ENCODE measurements at places on chromosomes 7 and 10.

- DNase-seq: no peak
Observed at GRCh38 chr10:43427166-43427825, 9.6 kb upstream of the ZNF487 start.

- DNase-seq: no peak
Observed at GRCh38 chr7:75711656-75712514, 26.9 kb downstream of the HIP1 start.

DNA sequence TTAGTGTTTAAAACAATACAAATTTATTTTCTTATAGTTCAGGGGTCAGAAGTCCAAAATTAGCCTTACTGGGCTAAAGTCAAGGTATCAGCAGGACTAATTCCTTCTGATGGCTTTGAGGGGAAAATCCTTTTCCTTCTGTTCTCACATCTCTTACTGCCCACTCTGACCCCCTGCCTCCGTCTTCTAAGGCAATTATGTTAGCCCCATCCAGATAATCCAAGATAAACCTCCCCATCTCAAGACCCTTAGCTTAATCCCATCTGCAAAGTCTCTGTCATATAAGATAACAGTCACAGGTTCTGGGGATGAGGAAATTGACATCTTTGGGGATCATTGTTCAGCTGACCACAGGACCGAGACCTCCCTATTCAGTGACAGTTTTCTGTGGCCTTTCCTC, 22.3 kb downstream of the MACROH2A2 start:
- DNase-seq: no peak

DNA sequence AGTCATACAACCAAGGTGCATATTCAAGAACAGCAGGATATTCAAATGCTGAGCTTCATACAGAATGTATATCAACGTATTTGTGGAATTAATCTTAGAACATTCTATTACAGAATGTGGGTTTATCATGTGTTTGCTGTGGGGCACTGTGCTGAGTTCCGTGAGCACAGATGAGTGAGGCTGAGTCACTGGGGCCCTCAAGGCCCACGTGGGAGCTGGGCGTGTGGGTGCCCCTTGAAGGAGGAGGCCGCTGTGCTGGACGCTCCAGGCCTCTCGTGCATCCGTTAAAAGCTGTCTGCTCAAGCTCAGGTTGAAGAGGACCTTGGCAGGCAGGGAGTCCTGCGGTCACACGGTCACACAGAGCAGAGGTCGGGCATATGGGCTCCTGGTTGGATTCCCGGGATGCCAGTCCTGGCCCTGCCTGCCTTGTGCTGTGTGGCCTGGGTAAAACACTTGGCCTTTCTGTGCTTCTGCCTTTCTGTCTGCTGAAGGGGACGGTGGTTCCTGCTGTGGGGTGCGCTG, 70.1 kb downstream of the GLRX3 start:
- no peak for DNase-seq

DNA sequence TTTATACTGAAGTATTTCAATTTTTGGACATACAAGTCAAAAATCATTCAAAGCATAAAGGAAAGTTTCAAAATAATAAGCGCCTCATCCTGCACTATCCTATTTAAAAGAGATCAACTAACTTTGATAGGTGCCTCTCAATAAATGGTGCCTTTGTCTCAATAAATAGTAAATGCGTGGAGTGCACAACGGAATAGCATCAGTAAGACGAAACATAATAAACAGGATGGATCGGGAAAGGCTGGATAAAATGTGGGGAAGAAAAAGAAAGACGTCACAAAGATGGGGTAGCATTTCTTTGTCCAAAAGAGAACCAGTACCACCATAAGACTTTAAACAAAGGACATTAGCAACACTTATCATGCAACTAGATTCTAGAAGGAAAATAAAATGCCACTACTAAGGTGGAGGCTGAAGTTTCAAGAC, 571 bp upstream of the PRKAR2B start:
- DNase-seq: no peak

GRCh38 chr7:142711746-142712616, 37.3 kb upstream of the PRSS1 start:
- DNase-seq: peak; percentile 49

GRCh38 chr7:85462671-85463070, 275.8 kb upstream of the SEMA3D start:
- no peak for DNase-seq

- peak; percentile 77 for DNase-seq
Observed at GRCh38 chr7:103691291-103691690, 245.3 kb upstream of the SLC26A5 start.

DNA sequence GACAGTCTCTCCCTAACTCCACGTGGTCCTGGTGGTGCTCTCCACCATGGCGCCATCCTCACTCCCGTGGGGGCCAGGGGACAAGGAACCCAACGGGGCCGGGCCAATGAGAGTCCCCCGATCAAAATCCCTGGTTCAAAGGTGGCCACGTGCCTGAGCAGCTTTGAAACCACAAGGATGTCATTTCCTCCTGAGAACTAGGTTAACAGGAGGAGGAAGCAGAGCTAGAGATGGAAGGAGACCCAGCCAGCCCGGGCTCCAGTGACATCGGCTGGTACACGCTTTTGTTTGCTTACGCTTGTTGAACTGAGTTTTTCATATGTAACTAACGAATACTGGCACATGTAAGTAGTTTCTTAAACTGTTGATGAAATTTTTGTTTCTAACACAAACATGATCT, 61.7 kb downstream of the PRPF18 start:
- DNase-seq: no peak

DNA sequence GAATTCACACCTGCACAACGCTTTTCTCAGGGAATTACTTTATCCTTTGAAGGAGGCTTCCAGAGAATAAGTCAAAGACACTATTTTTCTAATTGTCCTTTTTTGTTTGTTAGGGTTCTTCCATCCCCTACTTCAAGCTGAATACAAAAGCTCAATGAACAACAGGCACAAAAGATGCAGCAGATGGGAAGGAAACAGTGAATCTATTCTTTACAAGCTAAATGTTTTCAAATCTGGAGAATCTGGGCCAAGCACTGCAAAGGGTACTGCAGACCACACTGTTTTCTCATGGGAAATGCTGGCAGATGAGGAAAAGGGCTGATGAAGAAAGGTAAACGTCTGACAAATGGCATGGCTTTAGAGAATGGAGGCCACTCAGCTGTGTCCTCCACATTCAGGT, 18.5 kb downstream of the LIPA start:
- DNase-seq: no peak

DNA sequence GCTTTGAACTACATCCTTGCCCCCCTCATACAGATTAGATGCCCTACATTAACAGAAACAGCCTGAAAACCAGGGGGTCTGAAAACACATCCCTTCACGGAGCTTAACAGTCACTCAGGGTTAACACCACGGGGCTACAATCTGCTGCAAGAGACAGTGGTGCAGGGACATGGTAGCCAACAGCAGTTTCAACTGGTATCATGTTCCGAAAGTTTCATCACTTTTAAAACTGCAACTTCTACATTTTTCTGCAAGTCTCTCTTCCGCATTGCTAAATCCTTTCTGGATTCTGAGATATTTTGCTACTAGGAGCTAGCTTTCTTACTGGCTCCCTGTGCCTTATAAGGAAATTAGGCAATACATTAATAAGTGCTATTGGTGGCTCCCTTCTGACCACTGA, 92.6 kb downstream of the JAZF1 start:
- no peak for DNase-seq

DNA sequence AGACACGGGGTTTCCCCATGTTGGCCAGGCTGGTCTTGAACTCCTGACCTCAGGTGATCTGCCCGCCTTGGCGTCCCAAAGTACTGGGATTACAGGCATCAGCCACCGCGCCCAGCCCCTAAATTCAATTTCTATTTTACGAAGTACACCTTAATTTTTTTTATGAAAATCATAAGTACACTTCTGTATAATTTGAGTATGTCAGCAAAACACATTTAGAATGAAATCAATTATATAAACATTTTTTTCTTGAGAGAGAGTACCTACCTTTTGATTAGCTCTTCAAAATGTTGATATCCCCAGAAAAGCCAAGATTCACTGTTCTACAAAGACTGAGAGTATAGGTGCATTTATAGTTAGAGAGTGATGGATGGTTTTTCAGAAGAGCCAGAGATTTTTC, 20.5 kb upstream of the ITGA8 start:
- DNase-seq: no peak

DNA sequence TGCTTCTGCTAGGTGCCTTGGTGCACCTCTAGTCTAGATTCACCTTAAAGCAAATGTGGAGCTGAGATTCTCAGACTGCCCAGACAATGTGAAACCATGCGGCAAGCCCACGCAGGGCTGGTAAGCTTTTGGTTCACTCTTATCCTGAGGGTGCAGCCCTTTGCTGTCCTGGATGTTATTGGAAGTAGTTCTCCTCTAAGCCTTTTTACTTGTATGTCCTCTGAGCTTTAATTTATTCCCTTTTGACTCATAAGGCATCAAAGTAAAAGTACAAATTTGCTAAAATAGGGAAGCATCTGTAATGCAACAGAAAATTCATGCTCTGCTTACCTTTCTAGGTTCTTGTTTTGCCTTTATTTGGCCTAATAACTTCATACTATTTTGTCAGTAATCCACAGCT, 186.8 kb downstream of the MACC1 start:
- DNase-seq: no peak

- no peak for DNase-seq
Observed at GRCh38 chr10:74855027-74855426, 28.6 kb downstream of the KAT6B start.

DNA sequence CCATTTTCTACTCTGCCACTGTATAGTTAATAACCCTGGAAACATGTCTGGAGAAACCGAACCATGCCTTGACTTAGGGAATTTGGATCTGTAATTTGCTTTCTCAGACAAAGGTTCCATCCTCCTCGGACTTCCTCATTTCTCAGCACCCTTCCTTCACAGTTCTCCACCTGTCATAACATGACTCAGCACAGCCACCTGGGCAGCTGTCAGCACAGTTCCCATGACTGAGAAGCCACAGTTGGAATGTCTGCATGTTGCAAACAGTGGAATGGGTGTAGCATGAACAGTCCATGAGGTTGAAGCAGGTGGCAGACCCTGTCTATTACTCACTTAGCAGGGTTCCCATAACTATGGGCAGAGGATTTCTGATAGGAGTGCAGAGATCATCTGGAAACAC, 634 bp upstream of the OR9A4 start:
- DNase-seq: no peak

DNA sequence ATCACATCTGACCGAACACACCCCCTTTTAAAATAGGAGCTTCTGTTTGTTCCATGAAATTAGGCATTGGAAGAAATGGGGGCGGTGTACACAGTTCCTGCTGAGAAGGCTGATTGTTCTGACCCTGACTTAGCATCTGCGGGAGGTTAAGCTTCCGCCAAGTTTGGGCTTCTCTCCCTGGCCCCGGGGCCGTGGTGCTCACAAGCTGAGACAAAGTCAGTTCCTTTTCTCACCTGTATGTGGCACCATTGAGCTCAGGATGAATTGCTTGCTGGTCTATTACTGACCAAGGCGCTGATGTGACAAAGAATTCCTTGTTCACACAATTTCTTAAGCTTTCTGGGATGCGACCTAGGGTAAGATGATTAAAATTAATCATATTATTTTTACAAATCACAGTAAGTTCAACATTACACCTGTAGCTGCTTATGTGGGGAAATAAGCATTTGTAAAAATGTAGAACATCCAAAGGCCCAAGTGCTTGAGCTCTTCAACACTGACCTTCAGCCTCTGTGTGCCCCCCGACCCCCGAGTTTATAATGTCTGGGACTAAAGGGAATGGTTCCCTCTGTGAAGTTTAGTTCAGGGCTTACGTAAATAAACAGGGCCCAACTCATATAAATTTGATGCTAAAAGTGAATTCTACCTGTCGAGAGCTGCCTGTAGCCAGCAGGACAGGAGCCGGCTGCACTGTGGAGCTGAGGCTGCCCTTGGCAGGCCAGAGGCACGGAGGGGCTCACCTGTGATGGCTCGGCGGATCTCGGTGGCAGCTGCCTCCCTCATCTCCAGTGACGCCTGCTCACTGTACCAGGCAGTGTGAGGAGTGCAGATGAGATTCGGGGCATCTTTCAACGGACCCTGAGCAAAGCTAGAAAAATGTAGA, 50.8 kb downstream of the ZRANB1 start:
- DNase-seq: peak; percentile 24

- DNase-seq: no peak
Observed at GRCh38 chr10:130805635-130806030, 505.9 kb downstream of the TCERG1L start.

DNA sequence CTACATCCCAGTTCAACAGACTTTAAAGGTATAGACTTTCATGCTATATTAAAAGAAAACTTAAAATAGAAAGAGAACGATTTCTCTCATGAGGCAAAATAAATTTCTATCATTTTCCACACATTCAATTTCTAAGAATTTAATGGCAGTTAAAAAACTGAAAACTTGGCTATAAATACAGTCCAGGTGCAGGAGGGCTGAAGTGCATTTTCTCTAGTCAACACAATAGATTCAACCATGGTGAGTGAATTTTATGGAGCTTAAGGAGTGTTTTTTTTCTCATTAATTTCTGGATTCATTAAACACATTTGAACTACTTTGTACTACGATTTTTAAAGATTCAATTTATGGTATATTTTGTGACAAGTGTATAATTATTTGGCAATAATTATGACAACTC, 240.8 kb upstream of the SLC26A5 start:
- no peak for DNase-seq

- no peak for DNase-seq
Observed at GRCh38 chr10:21135023-21135931, 238.2 kb upstream of the NEBL start.

DNA sequence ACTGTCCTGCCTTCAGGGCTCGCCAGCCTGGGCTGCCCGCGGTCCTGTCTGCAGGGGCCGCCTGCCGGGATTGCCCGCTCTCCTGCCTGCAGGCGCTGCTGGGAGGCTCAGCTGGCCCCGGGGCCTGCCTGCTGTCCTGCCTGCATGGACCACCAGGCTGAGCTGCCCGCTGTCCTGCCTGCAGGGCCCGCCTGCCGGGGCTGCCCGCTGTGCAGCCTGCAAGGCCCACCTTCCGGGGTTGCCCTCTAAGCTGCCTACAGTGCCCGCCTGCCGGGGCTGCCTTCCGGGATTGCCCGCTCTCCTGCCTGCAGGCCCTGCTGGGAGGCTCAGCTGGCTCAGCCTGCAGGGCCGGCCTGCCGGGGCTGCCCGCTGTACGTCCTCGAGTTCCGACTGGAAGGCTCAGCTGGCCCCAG, 164.4 kb downstream of the GLRX3 start:
- DNase-seq: no peak
